NCI-H446 (cell line): ENCODE measurements at places on chromosomes 3 and 15.

- no peak for DNase-seq
Observed at GRCh38 chr3:187382609-187383151, 14.5 kb downstream of the RTP4 start.

DNA sequence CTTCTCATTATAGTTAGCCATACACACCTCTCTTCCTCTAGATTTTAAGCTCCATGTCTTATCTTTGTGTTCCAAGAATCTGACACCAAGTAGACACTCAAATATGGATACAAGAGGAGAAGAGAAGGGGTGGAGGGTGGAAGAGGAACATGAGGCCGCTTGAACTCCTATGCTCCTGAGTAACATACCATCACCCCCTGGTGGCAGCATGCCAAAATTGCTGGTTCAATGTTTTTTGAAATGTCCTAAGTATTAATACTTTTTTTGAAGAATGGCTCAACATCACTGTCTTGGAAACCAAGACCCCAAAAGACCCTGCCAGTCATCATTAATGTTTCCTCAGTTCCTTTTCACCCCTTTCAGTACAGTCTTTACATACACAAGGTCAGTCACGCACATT, 71.8 kb upstream of the HACD2 start:
- no peak for DNase-seq

DNA sequence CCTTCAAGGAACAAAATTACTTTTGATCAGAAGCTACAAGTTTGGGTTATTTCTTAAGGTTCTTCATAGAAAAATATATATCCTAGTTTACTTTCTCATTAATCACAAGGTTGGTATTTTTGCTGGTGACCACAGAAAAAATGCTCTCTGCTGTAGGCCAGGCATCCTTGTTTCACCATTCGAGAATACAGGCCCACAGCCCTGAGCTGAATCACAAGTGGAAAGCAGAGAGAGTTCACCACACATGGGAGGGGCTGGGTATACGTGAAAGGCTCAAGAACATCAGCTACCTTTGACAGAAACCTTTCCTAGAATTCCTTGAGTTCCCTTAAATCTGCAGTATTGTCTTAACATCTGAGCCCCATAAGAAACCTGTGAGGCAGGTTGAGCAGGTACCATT, 23.2 kb downstream of the CPEB1 start:
- DNase-seq: no peak

DNA sequence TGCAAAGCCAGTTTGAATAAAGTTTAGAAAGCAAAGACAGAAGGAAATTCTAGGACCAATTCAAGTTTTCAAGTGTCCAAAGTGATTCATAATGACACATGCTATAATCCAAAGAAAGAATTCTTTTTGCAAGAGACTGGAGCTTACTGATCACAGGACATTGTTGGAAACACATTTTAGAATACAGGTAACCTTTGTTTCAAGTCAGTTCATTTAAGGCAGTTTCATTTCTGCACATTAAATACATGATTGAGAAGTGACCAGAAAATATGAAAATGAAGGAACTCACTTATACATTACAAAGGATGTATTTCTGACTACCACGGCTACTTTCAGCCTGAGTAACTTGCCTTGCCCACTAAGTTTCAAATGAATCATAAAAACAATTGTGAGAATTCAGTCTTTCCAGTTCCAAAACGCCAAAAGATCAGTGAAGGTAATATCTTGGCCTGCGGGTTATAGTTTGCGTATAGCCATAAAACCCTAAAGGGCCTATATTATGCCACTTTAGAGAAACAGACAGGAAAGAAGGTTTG, 48.7 kb downstream of the PRICKLE2 start:
- no peak for DNase-seq

DNA sequence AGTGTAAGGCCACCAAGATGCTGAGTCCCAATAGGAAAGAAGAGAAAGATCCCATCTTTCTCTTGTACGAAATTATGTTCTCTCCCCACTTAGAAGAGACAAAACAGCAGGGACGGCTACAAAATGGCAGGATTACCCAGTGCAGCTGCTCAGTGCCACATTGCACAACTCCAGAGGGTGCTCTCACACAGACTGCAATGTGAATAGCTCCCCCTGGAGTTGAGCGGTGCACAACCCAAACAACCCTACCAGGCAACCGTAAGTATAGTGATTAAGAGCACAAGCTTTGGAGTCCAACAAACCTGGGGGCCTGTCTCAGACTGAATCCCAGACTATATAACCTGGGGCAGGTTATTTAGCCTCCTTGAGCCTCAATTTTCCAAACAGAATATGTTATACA, 3.1 kb upstream of the BHLHE40 start:
- peak; percentile 42 for DNase-seq

DNA sequence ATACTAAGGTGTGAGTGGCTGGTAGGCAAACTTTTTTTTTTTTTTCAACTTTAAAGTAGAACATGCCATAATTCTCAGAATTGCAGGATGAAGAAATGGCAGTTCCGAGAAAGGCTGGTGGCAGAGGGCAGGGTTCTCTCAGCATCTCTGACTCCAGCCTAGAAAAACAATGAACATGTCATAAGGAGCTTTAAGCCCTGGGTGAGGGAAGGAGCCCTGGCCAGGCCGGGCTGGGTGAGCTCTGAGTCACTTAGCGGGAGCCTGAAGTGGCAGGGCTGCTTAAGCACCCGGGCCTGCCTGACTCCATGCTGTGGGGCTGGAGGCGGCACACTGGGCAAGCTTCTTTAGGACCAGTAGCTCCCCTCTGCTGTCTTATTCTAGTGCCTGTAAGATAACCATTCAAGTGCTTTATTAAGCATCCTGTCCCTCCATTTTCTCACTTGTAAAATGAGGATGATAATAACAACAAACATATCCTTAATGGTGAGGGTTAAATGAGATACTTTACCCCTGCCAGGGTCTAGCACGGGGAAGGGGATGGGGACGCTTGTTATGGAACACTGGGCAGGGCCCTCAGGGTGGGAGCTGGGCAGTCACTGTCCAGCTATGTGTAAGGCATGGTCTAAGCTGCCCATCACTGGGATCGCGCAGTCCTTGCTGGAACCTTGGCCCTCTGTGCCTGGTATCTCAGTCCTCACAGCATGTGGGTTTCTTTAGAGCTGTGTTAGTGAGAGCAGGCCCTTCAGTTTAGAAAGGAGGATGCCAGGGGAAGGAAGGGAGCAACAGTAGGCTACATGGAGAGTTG, 18.4 kb downstream of the SMAD6 start:
- DNase-seq: no peak

DNA sequence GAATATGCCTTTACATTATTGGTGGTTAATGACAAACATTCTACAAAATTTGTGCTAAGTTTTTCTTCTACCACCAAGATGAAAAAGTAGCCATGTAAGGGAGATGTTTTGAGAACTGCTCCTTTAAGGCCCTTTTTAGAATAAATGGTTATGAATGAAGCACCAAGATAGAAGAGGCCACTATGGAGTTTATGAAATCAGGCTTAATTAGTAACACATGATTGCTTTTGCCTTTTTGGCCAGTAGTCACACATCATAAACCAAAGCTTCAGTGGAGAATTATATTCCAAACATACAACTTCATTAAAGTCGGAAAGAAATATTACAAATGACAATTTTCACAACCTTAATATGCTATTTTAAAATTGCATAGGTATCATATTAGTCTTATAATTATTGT, 331.7 kb downstream of the RBMS3 start:
- DNase-seq: no peak

DNA sequence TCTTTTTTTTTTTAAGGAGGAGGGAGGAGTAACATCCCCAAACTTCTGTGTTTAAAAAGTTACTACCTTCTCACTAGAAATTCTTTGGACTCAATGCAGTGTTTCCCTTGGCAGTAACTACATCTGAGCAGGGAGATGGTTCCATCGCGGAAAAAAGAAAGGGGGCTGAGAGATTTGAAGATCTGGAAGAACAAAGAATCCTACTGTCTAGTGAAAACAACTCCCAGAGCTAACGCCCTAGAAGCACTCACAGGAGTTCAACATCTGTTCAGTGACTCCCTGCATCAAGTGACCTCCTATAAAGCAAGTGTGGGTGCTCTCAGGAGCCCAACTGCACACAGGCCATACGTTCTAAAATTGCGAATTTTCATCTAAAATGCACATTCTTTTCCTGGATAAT, 66.8 kb upstream of the PXYLP1 start:
- no peak for DNase-seq

DNA sequence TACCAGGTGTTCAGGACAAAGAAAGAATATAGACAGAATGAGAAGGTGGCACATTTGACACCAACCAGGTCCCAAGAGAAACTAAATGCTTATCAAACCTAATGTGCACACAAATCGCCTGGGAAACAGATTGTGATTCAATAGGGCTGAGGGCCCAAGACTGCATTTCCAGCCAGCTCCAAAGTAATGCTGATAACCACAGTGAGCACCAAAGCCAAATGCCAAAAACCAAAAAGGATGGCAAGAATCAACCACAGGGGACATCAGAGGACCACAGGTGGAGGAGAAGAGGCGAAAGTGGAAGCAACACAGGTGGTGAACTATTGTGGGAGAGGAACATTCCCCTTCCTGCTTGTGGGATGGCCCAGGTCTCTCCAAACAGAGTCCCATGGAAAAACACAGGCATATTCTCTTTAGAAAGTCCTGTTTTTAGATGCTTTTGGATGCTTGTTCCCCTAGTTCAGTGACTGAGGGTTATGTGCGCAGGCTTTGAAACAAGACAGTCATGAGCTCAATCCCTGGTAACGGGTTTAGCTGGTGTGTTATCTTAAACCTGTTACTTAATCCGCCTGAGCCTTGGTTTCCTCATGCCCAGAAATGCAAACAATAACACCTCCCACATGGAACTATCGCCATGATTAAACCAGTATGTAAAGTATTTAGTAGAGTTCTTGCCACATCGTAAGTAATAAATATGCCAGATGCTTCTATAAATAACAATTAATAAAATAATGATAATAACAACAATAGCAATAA, 241.7 kb downstream of the ATP8B4 start:
- DNase-seq: no peak

GRCh38 chr15:71773206-71773859, 37.0 kb upstream of the NR2E3 start:
- no peak for DNase-seq

- no peak for DNase-seq
Observed at GRCh38 chr15:80003934-80004472, 33.0 kb upstream of the BCL2A1 start.

DNA sequence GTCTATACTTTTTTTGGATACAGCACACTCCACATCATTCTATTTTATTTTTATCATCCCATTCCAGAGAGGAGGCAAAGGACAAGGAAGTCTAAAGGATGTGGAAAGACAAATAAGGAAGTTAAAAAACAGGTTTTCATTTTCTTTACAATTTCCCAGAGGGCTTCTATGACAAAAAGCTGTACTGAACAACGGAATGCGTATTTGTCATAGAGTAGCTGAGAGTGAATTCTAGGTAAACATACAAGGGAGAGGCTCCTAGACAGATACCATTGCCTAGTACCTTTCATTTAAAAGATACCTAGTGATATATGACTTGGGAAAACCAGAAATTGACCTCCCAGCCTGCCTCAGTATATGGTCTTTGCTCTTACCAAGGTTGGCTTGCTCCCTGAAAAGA, 341.7 kb downstream of the FHIT start:
- DNase-seq: no peak

- no peak for DNase-seq
Observed at GRCh38 chr3:12879191-12879815, 37.9 kb upstream of the RPL32 start.

- DNase-seq: no peak
Observed at GRCh38 chr15:38164061-38164460, 88.6 kb upstream of the SPRED1 start.

- no peak for DNase-seq
Observed at GRCh38 chr15:77720173-77720572, 87.5 kb upstream of the LINGO1 start.

GRCh38 chr3:12663401-12663935, 449 bp downstream of the RAF1 start:
- DNase-seq: peak; percentile 22

GRCh38 chr15:26631894-26632293, 141.0 kb downstream of the GABRB3 start:
- DNase-seq: no peak

- no peak for DNase-seq
Observed at GRCh38 chr3:30344288-30344687, 262.1 kb upstream of the TGFBR2 start.

GRCh38 chr15:77530576-77530975, 102.1 kb downstream of the LINGO1 start:
- DNase-seq: no peak

GRCh38 chr3:86743233-86743632, 247.7 kb downstream of the VGLL3 start:
- DNase-seq: no peak

GRCh38 chr3:65988411-65989180, 50.1 kb downstream of the MAGI1 start:
- no peak for DNase-seq

DNA sequence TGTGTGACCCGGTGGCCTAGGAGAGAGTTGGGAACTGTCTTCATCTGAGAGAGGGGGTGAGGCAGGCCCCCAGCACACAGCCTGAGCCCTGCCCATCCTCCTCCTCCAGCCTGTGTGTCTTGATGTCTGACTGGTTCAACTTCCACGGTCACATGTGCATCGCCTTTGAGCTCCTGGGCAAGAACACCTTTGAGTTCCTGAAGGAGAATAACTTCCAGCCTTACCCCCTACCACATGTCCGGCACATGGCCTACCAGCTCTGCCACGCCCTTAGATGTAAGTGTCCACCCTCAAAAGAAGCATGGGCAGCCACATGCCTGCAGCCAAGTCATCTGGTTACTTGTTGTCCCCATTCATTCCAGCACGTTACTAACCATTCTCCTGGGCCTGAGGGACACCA, 10.1 kb downstream of the CLK3 start:
- no peak for DNase-seq

- no peak for DNase-seq
Observed at GRCh38 chr15:74301583-74302361, 65.6 kb downstream of the CCDC33 start.

GRCh38 chr3:87000940-87001339, 10.0 kb upstream of the VGLL3 start:
- no peak for DNase-seq
